Activated B cell treated with CpG ODN at 0.5 μM for 24 hours (primary cell): ENCODE measurements at places on chromosomes 2 and 18.

GRCh38 chr2:143148011-143148410, 18.8 kb downstream of the ARHGAP15 start:
- DNase-seq: no peak

- DNase-seq: no peak
These were observed 42.4 kb upstream of the BIN1 start for GRCh38 chr2:127149384-127149783.

DNA sequence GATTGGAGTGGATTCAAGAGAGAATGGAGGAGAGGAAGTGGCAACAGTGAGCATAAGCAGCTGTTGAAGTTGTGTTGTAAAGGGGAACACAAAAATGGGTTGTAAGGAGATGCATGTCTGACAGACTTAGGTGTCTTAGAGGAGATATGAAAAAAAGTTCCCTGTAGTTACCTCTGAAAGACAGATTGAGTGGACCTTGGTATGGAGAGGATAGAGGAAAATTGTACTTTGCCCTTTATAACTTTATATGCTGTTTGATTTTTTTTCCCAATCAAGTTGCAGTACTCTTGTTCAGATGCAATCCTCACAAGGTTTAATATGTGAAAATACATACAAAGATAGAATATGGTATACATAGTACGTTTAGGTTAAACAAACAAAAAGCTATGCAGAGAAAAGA, 73.6 kb downstream of the LYPD6B start:
- no peak for DNase-seq

- no peak for DNase-seq
These were observed 1.3 kb downstream of the GBX2 start for GRCh38 chr2:236166796-236167296.

DNA sequence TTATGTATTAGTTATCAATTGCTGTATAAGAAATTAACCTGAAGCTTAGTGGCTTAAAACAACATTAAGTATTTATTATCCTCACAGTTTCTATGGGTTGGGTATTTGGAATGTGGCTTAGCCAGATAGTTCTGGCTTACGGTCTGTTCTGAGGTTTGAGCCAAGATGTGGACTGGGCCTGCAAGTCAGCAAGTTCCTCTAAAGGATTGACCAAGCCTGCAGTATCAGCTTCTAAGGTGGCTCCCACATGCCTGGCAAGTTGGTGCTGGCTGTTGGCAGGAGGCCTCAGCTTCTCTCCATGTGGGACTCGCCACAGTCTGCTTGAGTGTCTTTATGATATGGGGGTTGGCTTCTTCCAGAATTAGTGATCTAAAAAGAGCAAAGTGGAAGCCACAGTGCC, 45.0 kb upstream of the TCF4 start:
- no peak for DNase-seq

DNA sequence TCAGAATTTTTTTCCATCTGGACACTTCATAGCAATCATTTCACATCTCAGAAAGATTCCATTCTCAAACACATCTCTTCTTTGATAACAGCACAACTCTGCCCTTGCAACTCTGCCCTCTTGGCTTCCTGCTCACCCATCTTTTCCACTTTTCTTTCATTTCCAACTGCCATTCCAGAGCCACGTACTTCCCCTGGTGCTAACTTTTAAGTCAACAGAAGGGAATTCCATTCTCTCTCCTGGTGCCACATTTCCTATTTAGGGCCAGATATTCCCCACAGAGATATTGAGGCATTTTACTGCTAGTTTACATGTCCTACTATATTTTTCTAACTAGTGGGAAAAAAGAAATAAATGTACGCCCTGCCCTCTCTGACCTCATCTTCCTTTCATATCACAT, 590.2 kb downstream of the ARHGAP15 start:
- no peak for DNase-seq

DNA sequence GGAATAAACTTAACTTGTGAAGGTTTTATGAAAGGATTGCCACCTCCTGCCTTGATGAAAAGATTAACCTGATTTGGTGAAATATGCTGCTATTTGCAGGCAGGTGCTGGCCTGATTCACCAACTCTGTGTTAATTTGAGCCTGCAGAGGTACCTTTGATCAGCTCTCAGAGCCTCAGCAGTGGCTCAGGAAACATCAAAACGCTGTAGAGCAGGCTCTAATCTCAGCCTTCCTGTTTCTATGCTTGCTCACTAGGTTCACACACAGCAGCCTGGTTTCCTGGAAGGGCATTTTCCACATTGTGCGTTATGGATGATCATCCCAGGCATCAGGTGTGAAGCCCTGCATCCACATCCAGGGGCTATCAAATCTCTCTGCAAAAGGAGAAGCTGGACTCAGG, 16.9 kb downstream of the TGIF1 start:
- DNase-seq: no peak

- DNase-seq: no peak
These were observed 91.8 kb downstream of the FMNL2 start for GRCh38 chr2:152426801-152427200.

- peak; percentile 66 for DNase-seq
These were observed 43.7 kb downstream of the MEX3C start for GRCh38 chr18:51153659-51154371.
